ENCODE measurements at places on chromosomes 6 and 20.

DNA sequence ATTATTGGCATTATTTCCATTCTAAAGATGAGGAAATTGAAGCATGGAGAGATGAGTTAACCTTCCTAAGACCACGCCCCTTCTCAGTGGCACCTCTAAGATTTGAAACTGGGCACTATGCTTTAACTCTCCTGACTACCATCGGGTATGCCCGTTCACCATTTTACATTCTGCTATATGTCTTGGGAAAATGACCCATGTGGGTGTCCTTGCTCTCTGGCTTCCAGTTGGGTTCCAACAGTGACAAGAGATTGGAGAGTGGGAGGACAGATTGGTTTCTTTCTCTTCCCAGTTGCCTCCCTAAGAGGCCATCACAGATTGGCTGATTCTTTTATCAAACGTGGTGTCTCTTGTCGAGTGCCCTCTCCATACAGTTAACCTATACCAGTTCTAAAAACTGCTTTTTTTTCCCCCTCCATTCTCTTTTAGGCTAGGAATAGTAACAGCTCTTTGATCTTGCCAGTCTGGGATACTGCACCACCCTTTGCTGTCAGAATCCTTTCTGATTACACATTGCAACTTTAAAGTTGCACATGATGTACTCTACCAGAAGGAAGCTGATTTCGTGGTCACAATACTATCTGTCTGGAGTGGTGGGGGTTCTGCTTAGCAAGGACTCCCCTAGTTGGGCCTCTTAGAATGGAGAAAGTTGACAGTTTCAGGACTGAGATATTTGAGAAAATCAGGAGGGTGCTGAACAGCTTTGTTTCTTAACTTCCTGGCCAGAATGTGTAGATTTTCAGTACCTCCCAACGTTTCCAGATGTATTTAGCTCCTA is 88.0 kb upstream of the ELOVL5 start:
- DNase-seq = no peak

DNA sequence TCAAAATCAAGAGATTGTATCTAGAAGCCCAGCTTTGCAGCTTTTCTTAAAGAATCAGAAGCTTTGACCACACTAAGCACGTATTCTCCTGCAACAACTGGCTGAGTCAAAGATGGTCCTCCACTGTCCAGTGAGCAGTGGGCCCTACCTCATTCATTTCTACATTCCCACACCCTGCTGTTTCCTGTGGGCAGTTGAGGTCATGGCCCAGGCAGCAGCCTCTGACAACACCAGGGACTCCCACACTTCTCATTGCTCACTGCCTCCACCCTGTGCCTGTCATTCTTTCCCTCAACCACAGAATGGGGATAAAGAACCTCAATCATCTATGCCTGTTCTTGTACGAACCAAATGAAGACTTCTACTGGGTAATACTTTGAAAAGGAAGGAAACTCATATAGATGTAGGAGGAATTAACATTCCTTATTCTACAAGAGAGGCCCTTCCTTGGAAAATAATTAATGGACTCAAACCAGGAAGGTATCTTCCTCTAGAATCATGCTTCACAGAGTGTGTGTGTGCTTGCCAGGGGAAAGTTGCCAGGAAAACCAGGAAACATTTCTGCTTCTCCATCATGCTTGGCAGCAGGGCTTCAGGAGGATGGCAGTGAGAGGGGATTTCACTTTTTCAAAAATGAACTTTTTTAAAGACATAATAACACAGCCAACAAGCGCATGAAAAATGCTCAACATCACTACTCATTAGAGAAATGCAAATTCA is 191.7 kb upstream of the RIN2 start:
- no peak for DNase-seq

DNA sequence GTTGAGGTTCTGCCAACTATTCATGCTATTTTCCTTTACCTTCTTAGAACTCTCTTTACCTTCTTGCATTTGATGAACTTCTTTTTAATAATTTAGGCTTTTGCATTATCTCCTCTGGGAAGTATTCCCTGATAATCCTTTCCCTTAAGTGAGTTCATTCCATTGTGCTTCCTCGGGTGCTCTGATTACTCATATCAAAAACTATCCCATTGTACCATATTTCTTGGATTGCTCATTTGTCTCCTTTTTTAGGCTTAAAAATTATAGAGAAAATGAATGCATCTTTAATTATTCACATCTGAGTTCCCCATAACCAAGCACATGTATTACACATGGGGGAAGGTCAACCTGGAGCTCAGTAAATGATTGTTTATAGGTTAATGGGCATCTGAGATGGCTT is 2.5 kb downstream of the CALHM4 start:
- DNase-seq = no peak

DNA sequence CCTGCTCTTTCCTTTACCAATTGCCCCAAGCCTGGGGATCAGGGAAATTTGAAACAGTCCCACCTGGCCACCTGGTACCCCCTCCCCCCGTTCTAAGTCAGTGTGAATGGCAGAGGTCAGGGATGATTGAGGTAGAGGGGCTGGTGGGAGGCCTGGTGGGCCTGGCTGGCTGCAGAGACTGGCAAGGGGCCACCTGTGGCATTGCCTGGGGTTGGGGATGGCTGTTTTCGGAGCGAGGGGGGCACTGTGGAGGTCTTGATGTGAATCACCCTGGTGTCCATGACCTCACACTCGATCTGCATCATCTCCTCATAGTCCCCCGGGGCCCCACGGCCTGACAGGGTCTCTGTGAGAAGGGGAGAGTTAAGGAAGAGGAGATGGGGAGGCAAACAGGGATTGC is 6.5 kb upstream of the TNXB start:
- no peak for DNase-seq

DNA sequence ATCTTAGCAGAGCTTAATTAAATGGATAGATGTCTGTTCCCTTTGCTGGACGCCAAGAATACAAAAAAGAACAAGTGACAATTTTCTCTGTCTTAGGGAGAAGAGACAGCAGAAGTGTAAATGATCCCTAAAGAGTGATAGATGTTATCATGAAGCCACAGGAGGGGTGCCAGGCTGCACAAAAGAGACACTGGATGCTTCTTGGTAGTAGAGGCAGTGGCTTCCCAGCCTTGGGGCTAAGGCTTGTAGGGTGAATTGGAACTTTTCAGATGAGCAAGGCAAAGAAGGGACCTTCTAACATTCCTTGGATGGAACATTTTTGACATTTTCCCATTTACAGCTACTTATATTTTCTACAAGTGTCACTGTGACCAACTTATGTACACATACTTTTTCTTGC is 58.0 kb downstream of the CCN2 start:
- no peak for DNase-seq

GRCh38 chr6:20497216-20498040 is 36.8 kb upstream of the CDKAL1 start:
- no peak for DNase-seq

- DNase-seq = no peak
Measured at GRCh38 chr6:104589940-104590339, 269.8 kb downstream of the HACE1 start.

DNA sequence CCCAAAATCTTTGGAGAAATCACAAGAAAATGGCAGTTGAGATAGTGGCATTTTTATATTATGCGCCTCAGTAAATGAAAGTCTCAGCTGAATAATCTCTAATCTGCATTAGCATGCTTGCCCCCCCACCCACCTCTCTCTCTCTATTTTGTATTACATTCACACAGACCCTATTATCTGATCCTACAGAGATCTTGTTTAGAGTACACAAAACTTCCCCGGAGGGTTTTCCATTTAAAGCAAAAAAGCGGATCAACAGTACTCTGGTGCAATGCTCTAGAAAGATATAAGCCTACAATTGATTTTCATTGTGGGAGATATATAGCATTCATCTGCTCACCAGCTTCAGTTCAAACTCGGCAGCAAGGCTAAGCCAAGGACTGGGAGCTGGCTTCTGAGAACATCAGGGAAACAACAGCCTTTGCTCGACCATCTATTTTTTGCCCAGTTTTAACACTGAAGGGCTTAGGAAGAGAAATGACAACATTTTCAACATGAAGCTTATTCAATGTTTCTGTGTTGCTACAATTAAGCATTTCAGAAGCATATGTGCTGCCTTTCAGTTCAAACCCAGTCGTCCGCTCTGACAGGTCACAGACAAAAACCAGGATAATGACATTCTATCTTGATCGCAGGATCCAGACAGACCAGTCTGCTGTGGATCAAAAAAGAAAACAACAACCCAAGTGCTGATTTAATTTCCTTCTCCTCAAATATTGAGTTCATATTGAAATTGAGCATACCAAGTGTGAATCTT is 137.6 kb upstream of the ATXN1 start:
- DNase-seq = peak; percentile 96

GRCh38 chr20:51059862-51060261 is 37.0 kb upstream of the KCNG1 start:
- DNase-seq = no peak

DNA sequence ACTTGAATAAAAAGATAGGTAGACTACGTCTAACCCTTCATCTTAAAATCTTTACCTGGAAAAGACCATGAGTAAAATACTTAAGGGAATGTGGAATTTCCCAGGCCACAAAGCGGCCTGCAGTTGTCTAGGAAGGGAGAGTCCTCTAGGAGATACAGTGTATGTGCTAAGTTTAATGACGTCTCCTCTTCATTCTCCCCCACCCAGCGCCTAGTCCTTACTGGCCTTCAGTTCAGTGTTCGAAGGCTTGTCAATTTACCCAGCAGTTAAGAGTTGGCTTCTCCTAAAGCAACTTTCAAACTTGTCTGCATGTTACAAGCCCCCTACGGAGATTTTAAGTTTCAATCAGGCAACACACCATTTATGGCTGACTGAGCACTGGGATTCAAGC is 35.2 kb downstream of the HFE start:
- peak; percentile 71 for DNase-seq

- no peak for DNase-seq
Measured at GRCh38 chr20:23371496-23371895, 9.5 kb downstream of the GZF1 start.

- no peak for DNase-seq
Measured at GRCh38 chr6:36914227-36914794, 28.6 kb downstream of the C6orf89 start.

GRCh38 chr20:58088105-58088504 is 140.3 kb downstream of the ANKRD60 start:
- no peak for DNase-seq

DNA sequence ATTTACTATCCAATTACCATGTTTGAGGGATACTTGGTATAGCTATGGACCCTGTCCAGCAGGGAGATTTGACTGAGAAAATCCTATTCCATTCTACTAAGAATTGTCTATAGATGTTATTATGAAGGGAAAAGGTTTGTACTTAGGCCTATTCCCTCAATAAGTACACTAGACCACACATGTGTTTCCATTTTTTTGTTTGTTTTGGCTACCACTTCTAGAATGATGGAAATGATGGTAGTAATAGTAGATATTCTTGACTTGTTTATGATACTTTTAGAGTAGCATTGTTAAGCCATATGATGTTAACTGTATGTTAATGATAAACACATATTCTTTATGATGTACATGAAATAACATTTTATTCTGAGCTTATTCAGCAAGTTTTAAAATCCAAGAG is 144.8 kb downstream of the OGFRL1 start:
- DNase-seq = no peak

DNA sequence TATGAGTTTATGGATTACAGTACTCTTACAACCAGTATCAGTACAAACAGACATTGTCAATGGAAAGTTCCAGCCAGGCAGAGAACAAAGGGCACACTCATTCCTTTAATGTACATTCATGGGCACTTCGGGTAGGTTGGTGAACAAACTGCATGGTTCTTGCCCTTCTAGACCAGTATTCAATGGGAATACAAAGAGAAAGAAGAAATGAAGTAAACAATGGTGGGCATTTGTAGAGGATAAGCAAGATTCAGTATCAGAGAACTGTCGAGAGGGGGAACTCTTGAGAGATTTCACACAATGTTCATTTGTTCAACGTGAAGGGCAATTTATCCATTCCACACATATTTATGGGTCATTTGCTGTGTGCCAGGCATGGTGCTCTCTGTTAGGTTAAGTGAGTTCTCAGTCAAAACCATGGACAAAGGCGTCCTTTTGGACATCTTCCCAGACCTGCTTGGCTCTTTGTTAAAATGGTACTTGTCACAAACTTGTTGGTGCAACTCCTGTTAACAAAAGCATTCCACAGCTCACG is 714.8 kb downstream of the DHX35 start:
- no peak for DNase-seq

DNA sequence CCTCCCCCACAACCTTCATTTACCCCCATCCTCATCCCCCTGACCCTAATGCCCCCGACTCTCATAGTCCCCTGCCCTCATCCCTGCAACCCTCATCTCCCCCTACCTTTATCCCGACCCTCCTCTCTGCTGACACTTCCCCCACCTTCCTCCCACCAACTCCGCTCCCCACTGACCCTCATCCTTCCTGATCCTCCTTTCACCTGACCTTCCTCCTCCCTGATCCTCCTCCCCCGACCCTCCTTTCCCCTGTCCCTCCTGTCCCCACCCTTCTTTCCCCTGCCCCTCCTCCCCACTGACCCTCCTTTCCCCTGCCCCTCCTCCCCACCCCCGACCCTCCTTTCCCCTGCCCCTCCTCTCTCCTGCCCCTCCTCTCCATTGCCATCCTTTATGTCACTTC is 7.1 kb downstream of the TREML2 start:
- DNase-seq = no peak

GRCh38 chr6:15907914-15908518 is 220.9 kb upstream of the MYLIP start:
- DNase-seq = peak; percentile 12

DNA sequence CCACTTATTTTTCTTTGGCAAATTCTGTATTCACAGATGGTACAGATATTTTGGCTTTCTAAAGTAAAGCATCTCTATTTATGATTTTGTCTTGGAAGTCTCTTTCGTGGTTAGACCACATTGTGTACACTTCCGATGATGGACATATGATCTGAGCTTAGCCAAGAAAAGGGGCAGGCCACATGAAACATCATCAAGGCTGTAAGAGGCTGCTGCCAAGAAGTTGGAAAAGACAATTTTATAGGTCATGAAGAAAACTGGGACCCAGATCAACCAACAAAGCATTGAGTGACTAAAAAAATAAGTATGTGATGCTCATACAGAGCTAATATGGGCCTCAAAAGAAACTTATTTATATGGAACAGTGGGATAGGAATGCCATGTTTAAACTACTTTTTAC is 266.4 kb downstream of the HAO1 start:
- no peak for DNase-seq
